ENCODE measurements at places on chromosomes 3 and 15. TPM values are rescaled to one million over a fixed set of nuclear protein-coding genes. Genes with fewer than 3 reads are reported as not detected.

DNA sequence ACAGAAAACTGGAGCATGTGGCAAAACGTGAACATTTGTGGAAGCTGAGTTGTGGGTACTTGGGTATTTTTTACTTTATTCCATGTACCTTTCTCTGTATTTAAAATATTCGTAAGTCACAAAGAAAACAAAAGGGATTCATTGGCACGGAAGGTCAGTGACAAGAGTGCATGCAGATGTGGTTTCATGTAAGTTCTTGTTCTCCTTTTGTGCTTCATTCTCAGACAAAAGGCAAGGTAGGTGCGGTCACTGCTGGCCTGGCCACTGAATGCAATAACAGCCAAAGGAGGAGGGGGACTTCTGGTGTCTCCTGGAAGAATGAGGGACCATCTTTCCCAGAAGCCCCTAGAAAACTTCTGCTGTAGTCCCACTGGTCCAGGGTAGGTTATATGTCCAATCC lies 200.0 kb upstream of the TOPAZ1 start:
- no peak overlapping the region for H3K27ac ChIP-seq
- H3K4me3 ChIP-seq, result no peak overlapping the region
- no peaks in the 10 kb centered on the region for H3K27me3 ChIP-seq
- no peaks in the 10 kb centered on the region for H3K4me1 ChIP-seq
- H3K36me3 ChIP-seq, result no peaks in the 10 kb centered on the region

DNA sequence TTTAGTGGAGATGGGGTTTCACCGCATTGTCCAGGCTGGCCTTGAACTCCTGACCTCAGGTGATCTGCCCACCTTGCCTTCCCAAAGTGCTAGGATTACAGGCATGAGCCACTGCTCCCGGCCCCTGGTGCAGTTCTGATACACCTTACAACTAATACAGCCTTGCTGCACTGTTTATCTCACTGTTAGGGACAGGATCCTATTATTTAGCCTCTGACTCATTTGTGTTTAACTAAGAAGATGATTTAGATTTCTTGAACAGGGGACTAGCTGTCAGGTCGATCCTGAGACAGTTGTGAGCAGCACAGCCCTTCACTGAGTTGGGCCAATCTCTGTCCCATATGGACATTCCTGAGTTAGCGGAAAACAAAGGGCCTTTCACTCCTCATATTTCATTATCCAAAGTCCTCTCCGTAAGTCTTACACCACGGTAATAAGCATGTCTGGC lies 19.2 kb downstream of the GYG1 start:
- peaks cover 16% of the 10 kb centered on the region for H3K36me3 ChIP-seq
- no peaks in the 10 kb centered on the region for H3K27me3 ChIP-seq
- no peak overlapping the region for H3K4me3 ChIP-seq

GRCh38 chr15:51438526-51438925 lies 97.1 kb downstream of the GLDN start:
- no peaks in the 10 kb centered on the region for H3K27me3 ChIP-seq
- no peak overlapping the region for H3K4me3 ChIP-seq
- H3K27ac ChIP-seq, result no peak overlapping the region
- H3K36me3 ChIP-seq, result no peaks in the 10 kb centered on the region

DNA sequence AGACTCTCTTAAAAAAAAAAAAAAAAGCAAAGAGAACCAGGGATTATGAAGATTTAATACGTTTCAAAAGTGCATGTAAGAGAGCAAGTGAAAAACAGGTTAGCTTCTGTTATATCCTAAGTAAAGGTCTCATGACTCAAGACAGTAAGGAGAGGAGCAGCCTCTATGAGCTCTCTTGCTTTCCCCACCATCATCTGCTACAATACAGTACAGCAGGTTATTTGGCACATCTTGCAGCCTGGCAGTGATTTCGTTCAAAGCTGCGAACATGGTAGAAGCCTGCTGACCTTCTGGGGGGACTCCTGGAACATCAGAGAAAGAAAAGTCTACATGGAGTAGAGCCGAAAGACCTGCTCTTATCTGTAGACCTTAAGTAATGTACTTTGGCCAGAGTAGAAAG lies 129.2 kb upstream of the PLXND1 start:
- no peak for DNase-seq
- no peaks in the 10 kb centered on the region for H3K27me3 ChIP-seq
- H3K4me1 ChIP-seq, result no peaks in the 10 kb centered on the region
- no peak overlapping the region for H3K27ac ChIP-seq

ALPK3 gene
- 1.1 TPM for total RNA-seq

SCG5 gene
- total RNA-seq, result 2.0 TPM

EIF5A2 gene
- 6.2 TPM for total RNA-seq

DNA sequence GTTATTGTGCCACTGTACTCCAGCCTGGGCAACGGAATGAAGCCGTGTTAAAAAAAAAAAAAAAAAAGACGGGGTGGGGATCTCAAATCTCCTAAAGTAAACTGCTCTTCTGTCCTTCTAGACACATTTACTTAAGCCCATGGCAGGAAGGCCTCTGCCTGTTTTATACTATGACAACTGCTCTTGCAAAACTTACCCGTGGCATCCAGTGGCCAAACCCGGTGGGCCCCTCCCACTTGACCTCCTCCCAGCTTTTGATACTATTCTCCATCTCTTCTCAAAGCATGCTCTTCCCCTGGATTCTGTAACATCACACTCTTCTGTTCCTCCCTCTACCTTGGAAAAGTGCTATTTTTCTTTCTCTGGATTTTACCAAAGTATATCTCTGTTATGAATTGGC lies 112.2 kb downstream of the RFTN1 start:
- peaks cover 70% of the 10 kb centered on the region for H3K36me3 ChIP-seq
- no peak overlapping the region for H3K27ac ChIP-seq
- no peak overlapping the region for H3K4me3 ChIP-seq
- peaks cover 15% of the 10 kb centered on the region for H3K4me1 ChIP-seq
- H3K27me3 ChIP-seq, result no peaks in the 10 kb centered on the region

DNA sequence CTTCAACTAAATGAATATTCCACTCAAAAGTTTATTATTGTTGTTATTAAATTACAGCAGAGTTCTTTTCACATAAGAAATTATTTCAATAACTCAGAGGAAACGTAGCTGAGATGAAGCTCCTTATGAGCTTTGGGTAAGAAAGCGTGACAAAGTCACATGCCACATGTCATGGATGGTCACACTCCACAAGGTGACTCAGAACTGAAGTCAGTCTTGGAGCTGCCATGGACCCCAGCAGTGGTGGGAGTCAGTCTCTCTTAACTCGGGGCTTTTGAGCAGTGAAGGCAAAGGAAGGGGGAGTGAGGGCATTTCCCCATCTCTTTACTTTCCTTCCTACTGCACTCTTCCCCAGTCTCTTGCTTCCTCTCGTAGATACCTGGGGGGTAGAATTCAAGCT lies 87.5 kb upstream of the FAM3D start:
- no peaks in the 10 kb centered on the region for H3K27me3 ChIP-seq
- H3K36me3 ChIP-seq, result no peaks in the 10 kb centered on the region
- no peak overlapping the region for H3K27ac ChIP-seq

CCR8 gene
- total RNA-seq, result 1.8 TPM

DNA sequence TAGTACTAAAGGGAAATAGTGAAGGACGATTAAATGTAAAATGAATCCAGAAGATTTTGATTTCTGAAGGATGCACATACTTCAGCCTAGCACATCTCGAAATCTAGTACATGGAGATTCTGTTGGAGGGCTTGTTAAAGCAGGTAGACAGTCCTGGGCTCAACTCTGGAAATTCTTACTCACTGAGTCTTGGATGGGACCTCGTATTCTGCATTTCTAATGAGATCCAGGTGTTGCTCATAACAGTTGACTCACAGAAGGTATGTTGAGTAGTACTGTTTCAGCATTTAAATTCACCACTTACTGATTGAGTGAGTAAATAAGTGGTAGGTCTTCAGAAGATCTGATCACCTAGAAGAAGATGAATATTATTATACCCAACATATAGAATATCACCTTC lies 623.4 kb upstream of the SGO1 start:
- H3K4me3 ChIP-seq, result no peak overlapping the region
- no peaks in the 10 kb centered on the region for H3K4me1 ChIP-seq
- no peaks in the 10 kb centered on the region for H3K36me3 ChIP-seq
- DNase-seq, result no peak
- H3K27me3 ChIP-seq, result no peaks in the 10 kb centered on the region

DNA sequence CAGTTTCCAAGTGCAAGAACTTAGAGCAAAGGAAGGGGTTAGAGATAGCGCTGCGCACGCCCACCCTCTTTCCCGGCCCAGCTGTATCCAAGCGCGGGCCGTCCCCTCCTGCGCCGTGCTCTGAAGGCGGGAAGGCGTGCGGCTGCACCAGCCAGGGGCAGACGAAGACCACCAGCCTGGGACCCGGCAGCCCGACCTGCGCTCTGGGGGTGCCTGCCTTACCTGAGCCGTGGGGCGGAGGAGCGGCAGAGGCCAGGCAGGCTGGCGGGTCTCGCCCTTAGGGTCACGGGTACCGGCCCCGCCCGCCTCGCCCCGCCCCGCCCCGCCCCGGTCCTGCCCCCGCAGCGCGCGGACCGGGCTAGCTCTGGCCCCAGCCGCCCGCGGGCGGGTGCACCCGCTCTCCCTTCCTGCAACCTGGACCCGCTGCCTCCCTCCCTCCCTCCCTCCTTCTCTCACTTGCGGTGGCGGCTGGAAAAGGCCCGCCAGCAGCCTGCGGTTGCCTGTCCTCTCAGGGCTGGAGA lies at the start of gene WDR72:
Gene WDR72, minus strand, starts transcription at position 253 of the 521 bp plus-strand sequence. CDS start 26,514 bp downstream, outside the sequence.
- H3K36me3 ChIP-seq, result no peaks in the 10 kb centered on the region
- no peak for DNase-seq
- H3K4me1 ChIP-seq, result no peaks in the 10 kb centered on the region
- no peak within 1 kb of the TSS for H3K4me3 ChIP-seq
- peaks cover 24% of the 10 kb centered on the region for H3K27me3 ChIP-seq

- no peaks in the 10 kb centered on the region for H3K27me3 ChIP-seq
- DNase-seq, result peak; percentile 31
- no peak overlapping the region for H3K27ac ChIP-seq
- H3K4me3 ChIP-seq, result no peak overlapping the region
Measured at GRCh38 chr3:69948246-69948862, 51.2 kb upstream of the SAMMSON start.

NOX5 gene
- 0.19 TPM for total RNA-seq
